ENCODE measurements at places on chromosomes 1 and 21.

GRCh38 chr1:21534674-21535378, 25.6 kb downstream of the ALPL start:
- DNase-seq: peak; percentile 27

- DNase-seq: no peak
Observed at GRCh38 chr21:27306791-27307775, 340.2 kb upstream of the ADAMTS5 start.

DNA sequence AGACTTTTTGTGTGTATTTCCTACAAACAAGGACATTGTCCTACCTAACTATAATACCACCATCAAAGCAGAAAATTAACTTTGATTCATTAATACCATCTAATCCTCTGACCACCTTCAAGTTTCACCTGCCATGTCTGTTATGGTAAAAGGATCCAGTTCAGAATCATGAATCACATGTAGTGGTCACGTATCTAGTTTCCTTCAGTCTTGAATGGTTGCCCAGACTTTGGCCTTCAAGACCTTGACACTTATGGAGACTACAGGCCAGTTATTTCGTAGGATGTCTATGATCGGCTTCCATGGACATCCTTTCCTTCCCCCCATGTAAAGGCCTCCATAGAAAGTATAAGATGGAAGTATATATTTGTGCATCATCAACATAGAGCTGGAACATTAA, 10.4 kb upstream of the IFNAR2 start:
- DNase-seq: no peak

GRCh38 chr1:15148475-15148874, 5.1 kb upstream of the TMEM51 start:
- DNase-seq: no peak

- DNase-seq: peak; percentile 63
Observed at GRCh38 chr1:111654839-111655238, 35.2 kb downstream of the RAP1A start.

- DNase-seq: no peak
Observed at GRCh38 chr1:155981266-155982088, 3.1 kb upstream of the ARHGEF2 start.

GRCh38 chr1:84278905-84279304, 22.6 kb upstream of the SAMD13 start:
- DNase-seq: no peak

DNA sequence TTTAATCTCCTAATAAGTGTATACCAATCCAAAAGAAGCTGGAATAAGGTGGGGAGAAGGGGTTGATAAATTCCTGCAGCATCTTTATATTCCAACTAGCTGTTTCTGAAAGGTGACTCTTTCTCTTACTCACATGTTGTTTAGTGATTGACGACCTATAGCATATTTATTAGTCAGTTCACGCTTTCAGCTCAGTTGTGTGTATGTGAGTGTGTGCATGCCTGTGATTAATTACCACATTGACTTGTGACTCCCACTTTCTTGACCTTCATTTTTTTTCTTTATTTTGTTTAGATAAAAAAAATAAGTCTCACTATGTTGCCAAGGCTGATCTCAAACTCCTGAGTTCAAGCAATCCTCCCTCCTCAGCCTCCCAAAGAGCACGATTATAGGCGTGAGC, 44.4 kb downstream of the ATP2B4 start:
- no peak for DNase-seq

- no peak for DNase-seq
Observed at GRCh38 chr21:43721206-43721605, 2.3 kb downstream of the PDXK start.

DNA sequence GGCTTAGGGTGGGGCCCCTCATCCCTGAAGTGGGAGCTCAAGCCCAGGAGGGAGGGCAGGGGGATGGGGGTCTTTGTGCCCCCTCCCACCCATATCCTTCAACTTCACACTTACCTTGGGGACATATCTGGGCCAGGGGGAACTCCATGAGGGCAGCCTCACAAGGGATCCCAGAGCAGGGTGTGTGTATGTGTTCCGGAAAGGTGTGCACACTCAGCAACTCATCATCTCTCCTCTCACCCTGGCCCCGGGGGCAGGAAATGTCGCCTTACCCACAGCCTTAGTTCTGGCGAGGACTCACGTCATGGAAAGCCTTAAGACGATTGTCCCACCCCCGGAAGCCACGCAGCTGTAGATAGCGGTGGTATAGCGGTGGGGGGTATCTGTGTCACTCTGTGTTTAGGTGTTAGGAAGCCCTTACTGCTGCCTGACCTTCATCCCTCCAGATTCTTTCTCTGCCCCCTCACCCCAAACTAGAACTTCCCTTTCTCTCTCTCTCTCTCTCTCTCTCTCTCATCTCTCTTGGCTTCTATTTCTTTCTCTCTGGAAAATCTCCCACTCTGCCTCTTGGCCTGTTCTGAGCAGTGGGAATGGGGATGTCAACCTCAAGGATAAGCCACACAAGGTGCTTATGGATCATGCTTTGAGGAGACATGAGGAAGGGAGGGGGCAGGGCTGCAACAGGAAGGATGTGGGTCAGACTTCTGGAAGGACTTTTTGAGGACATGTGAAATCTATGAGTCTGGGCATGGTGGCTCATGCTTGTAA, at the start of gene SH2D2A:
Gene SH2D2A, minus strand, starts transcription at position 288 of the 768 bp plus-strand sequence. Its CDS starts 140 bp downstream, at position 148.
- peak; percentile 97 for DNase-seq

Data from activated CD4-positive, alpha-beta T cell treated with anti-CD3 and anti-CD28 coated beads, Interleukin-10, Interleukin-2, amounts not matched to agents 100 ng/mL and 50 ng/mL, durations not matched to agents 16 hours and 8 hours (primary cell).